HCT116 (cell line): ENCODE measurements at places on chromosomes 3 and 15. TPM values are rescaled to one million over a fixed set of nuclear protein-coding genes. Genes with fewer than 3 reads are reported as not detected.

DNA sequence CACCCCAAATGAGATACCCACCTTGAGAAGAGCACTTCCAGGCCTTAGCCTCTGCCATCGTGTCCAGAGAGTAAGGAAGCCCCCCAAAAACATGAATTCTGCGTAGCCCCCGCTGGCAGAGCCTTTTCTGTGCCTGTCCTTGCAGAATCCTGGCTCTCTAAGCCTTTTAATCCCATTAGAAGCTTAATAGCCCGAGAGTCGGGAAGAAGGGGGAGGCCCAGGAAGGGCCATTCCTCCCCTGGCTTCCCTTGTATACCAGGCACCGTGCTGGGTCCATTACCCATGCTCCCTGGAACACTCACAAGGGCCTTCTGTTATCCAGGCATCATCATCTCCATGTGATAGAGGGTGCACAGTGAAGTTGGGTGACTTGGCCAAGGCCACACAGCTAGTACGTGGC, 7.1 kb downstream of the SPTBN5 start:
- DNase-seq, result no peak

GRCh38 chr15:62223020-62223419, 57.9 kb upstream of the C2CD4B start:
- no peak for DNase-seq

GRCh38 chr15:92438471-92438870, 44.8 kb downstream of the ST8SIA2 start:
- DNase-seq, result no peak

DNA sequence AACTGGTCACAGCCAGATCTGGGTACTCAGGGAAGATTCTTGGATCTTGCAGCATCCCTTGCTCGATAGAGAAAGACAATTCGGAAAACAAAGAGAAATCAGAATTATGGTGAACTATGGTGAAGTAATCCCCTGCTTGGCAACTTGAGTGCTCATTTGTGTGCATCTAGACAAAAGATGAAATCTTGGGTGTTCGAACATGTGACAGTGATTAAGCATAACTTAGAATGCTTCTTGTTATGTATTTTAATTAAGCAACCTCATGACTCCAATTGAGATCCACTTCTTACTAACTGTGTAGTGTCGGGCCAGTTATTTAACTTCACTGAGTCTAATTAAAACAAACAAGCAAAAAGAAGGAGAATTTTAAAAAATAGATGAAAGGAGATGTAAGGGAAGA, 56.5 kb downstream of the ZNF385D start:
- DNase-seq, result no peak

- DNase-seq, result no peak
Observed at GRCh38 chr3:39910826-39911464, 101.5 kb downstream of the MYRIP start.

The NUP210 gene
- total RNA-seq, result 74.9 TPM

The FOXL2 gene
- total RNA-seq, result not detected

The NEK10 gene
- total RNA-seq, result 1.2 TPM
